ENCODE measurements at places on chromosomes 3 and 15. TPM values are rescaled to one million over a fixed set of nuclear protein-coding genes. Genes with fewer than 3 reads are reported as not detected.

- DNase-seq: peak; percentile 78
Observed at GRCh38 chr3:25592510-25592968, 72.2 kb downstream of the TOP2B start.

GRCh38 chr3:71087143-71088018, 496.1 kb downstream of the FOXP1 start:
- DNase-seq: peak; percentile 51

- no peak for DNase-seq
Observed at GRCh38 chr3:72260588-72260910, 475.6 kb upstream of the PROK2 start.

DNA sequence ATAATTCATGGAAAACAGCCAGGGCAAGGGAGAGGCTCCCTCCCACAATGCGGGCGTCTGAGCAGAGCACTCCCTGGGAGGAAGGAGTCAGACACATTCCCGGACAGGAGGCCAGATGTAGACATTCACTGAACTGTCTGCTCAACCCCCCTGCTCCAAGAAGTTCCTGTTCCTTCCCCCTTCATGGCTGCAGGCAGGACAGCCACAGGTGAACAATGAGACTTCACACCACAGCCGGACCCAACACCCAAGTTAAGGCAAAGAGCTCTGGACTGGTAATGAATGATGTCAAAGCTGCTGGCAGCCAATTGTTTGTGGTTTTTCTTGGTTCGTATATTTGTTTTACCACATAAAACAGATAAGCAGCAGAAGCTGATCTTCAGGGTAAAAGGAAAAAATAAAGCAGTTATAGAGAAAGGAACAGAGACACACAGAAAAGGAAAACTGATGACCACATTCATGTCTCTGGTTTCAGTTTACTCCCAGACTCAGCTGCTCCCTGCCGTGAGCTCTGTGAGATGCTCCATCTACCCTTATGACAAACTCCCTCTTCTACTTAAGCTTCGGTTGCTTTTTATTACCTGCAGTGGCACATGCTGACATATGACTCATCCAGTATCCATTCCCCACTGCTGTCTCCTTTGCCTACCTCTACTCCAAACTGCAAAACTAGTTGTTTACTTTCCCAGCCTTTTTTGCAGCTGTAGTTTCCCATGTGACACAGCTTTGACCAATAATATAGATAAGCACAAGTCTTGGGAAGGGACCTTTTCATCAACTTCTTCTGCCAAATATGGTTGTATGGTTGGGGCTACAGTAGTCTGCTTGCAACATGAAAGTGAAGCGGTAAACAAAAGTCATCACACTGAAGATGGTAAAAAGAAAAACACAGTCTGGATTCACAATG, 33.1 kb downstream of the DZIP1L start:
- peak; percentile 93 for DNase-seq

GRCh38 chr3:135490219-135490915, 475.2 kb upstream of the PPP2R3A start:
- no peak for DNase-seq

Gene CYP11A1
- polyA plus RNA-seq: 0.46 TPM

Gene LMAN1L
- not detected for polyA plus RNA-seq

Gene CAPN7
- 14.5 TPM for polyA plus RNA-seq

Gene TEX55
- not detected for polyA plus RNA-seq

All from IMR-90 (cell line).